Activated T-cell treated with anti-CD3 and anti-CD28 coated beads for 48 hours (primary cell): ENCODE measurements at places on chromosomes 6 and 20.

DNA sequence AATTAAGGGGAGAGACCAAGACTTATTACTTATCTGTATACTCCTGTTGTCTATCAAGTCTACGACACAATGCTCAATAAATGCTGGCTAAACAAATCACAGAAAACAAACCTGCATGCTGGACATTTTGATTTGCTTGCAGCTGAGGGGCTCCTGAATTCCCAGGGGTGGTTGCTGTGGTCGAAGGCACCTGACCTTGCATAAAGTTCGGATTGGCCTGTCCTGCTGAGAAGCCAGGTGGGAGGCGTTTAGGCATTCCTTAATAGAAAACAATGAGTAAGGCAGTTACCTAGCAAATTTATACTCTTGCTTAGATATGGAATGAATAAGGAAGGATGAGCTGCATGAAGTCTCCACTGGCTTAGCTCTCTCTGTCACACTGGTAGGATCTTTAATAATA, 50.5 kb downstream of the TP53INP2 start:
- DNase-seq: no peak

- no peak for DNase-seq
Measured at GRCh38 chr6:112549749-112550148, 202.6 kb downstream of the RFPL4B start.

- DNase-seq: no peak
Measured at GRCh38 chr6:21115111-21115510, 478.4 kb upstream of the SOX4 start.

DNA sequence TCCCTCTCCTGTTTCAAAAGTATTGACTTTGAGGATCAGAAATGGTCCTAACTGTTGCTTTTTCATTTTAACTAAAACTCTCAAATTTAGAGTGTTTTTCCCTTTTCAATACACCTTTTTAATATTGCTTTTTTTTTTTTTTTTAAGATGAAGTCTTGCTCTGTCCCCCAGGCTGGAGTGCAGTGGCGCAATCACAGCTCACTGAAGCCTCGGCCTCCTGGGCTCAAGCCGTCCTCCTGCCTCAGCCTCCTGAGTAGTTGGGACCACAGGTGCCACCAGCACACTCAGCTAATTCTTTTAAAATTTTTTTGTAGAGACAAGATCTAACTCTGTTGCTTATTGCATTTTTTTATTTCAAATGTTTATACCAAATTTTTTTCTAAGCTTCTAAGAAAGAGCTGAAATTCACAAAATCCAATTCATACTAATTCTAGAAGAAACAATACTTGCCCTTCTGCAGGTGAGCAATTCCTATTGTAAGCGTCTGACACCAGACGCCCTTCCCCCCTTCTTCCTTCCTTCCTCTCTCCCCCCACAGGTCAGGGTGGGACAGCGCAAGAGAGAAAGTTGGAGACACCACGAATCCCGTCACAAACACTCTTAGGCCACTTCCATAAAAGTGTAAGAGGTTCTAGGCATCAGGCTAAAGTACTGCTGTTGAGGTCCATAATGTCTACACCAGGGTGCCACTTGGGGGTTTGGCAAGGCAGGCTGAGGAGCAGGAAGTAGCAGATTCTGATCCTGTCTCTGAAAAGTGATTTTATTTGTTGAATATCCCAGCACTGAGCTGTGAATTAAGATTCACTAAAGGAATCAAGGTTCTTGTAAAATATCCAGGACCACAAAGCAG, 12.8 kb downstream of the DLL1 start:
- no peak for DNase-seq

- no peak for DNase-seq
Measured at GRCh38 chr6:93972791-93973190, 553.4 kb upstream of the EPHA7 start.

GRCh38 chr20:51679254-51679921, 88.8 kb downstream of the ATP9A start:
- DNase-seq: no peak

DNA sequence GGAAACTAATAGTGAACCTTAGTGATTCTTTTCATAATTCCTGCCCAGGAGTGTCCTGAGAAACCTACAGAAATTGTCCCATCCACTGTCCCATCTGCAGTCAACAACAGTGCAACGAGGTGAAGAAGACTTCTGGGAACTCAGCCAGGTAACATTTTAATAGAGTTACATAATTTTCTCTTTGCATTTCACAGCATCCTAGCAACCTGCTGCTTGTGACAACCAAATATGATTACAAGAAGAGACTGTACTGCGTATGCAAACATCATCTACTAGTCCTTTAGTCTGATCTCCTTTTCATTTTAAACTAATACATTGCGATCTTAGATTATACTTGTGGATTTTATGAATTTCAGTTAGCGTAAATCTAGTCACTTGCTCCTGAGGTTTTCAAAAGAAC, 951.6 kb downstream of the TFAP2A start:
- no peak for DNase-seq

GRCh38 chr6:156634048-156634447, 143.1 kb upstream of the ARID1B start:
- DNase-seq: no peak

DNA sequence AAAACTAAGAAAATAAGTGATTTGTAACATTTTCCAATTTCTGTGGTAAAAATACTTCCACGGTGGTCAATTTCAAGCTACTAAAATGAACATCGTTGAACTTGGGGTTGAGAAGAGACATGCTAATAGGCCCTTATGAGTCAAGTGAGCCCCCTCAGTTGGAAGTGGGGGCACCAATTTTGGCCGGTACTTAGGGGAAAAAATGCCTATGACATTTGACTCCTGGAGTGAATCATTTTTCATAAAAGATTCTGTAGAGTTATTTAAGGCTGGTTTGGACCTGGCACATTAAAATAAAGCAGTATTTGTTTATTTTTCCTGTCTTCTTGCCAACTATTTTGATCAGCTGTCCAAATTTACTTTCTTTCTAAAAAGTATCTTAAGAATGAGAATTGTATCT, 32.4 kb upstream of the CAP2 start:
- no peak for DNase-seq

DNA sequence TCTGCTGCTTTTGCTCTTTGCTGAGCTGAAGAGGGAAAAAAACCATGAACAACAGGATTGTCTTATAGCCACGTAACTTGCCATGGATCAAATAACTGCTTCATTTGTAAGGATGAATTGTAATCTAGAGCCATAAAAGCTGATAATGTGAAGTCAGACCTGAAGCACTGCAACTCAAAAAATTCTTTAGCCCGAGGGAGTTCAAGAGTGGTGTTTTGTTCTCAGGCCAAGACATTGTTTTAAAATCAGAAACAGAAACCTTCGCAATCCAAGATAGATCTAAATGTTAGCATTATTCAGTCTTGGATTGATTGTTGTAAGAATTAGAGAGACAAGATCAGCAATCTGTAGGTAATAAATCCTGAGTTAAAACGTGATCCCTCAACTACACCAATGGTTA, at the start of gene TRAPPC3L:
Gene TRAPPC3L (minus strand): TSS at position 34 of the 400 bp plus-strand sequence. CDS start 170 bp downstream, outside the sequence.
- no peak for DNase-seq

GRCh38 chr20:3804254-3804751, 8.2 kb downstream of the CDC25B start:
- no peak for DNase-seq

GRCh38 chr6:119132261-119132981, 54.0 kb upstream of the FAM184A start:
- DNase-seq: no peak

- DNase-seq: no peak
Measured at GRCh38 chr20:54717983-54718382, 242.6 kb downstream of the DOK5 start.

DNA sequence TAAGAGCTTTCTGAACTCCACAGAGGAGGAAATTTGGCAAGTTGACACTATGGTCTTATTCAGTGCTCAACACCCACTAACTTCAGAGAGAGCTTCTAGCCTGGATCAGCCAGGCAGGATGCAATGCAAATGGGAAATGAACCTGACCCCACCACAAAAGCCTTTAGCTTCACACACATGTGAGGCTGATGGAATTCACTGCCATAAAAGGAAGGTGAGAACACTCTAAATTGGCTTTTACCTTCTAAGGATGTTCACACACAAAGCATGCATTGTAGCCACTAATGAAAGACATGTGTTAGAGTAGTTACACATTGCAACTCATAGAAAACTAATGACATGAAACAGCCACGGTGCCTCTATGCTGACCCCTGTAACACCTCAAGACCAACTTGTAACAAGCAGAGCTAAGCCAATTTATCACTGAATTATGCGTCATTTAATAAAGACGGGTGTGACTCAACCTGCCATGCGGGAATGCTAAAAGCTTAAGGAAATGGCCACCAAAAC, 262.1 kb downstream of the HACE1 start:
- DNase-seq: no peak

- no peak for DNase-seq
Measured at GRCh38 chr6:159969204-159969912, 476 bp downstream of the IGF2R start.

DNA sequence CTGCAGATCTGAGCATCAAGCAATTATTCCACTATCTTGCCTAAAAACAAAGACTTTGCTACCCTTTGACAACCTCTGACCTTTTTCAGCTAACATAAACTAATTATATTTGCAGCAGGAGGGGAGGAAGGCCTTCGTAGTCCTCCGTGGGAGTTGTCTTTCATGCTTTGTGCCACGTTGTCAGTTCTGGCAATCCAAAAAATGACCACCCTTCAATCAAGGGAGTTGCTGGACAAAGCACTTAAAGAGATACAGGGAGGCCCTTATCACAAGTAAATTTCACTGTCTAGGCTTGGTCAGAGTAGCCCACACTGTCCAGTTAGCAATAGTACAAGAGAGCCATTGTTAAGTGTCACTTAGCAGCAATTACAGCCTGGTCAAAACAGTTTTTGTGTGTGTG, 578.9 kb downstream of the HAO1 start:
- no peak for DNase-seq

GRCh38 chr20:59455402-59456341, 148.7 kb upstream of the PHACTR3 start:
- no peak for DNase-seq

GRCh38 chr6:18506382-18507017, 119.3 kb downstream of the RNF144B start:
- no peak for DNase-seq

DNA sequence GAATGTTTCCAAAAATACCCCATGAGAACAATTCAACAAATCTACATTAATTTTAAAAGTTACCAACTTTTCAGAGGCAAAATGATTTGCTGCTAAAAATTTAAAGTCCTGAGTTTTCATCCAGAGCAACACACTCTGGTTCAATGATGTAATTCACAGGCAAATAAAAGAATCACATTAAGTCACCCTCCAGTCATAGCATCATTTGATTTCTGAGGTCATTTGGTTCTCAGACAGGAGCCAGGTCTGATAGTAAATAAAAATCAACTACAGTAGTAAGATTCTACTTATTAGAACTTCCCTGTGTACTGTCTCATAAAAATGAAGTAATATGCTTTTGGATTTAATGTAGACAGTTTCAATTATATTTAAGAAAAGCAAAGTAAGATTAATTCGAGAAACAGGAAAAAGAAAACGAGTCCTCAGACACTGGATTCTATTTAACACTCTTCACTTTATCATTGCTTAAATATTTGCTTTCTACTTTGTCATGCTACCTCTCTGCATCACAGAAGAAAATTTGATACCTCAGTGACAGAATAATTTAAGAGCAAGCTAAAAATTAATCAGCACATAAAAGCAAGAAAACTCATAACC, 25.8 kb downstream of the MAP7 start:
- DNase-seq: no peak

DNA sequence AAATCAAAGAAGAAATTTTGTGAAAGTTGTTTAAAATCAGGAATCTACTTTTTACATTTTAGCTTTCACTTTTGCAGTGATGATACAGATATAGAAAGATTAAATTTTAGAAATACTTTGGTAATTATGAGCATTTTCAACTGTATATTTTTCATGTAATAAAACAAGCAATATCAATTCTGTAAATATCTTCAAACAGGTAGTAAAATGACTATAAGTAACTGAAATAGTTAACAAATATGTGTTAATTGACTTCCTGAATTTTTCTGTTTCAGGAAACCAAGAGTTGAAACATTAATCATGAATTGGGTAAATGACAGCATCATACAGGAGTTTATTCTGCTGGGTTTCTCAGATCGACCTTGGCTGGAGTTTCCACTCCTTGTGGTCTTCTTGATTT, at the start of gene OR2B6:
Gene OR2B6 (plus strand): TSS at position 301 of the 400 bp plus-strand sequence. CDS start 0 bp downstream, at position 301.
- DNase-seq: no peak

GRCh38 chr6:145548933-145549648, 186.2 kb downstream of the EPM2A start:
- no peak for DNase-seq
